ENCODE measurements at places on chromosomes 5 and 9.

GRCh38 chr5:160800375-160801275 is 51.4 kb downstream of the ATP10B start:
- ATAC-seq, result no peak

DNA sequence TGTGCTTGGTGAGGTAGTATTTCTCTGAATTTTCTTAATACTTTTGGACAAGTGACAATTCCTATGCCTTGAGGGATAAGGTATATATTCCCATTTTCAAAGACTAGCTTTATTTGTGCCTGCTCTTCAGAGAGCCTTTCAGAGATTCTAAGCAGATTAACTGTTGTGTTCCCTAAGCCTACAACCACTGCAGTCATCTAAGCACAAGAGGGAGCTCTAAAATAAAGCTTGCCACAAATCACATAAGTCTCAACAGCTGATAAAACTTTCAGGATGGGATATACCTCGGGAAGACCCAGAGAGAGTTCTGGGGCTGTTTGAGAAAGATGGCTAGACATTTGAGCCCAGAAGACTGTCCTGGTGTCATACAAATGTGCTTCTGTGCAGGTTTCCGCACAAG is 157.3 kb downstream of the CYLC2 start:
- no peak for ATAC-seq

- ATAC-seq, result peak; percentile 41
These were observed 103.8 kb upstream of the WWC1 start for GRCh38 chr5:168187614-168188013.

GRCh38 chr5:64566310-64566916 is 60.6 kb downstream of the RGS7BP start:
- no peak for ATAC-seq

DNA sequence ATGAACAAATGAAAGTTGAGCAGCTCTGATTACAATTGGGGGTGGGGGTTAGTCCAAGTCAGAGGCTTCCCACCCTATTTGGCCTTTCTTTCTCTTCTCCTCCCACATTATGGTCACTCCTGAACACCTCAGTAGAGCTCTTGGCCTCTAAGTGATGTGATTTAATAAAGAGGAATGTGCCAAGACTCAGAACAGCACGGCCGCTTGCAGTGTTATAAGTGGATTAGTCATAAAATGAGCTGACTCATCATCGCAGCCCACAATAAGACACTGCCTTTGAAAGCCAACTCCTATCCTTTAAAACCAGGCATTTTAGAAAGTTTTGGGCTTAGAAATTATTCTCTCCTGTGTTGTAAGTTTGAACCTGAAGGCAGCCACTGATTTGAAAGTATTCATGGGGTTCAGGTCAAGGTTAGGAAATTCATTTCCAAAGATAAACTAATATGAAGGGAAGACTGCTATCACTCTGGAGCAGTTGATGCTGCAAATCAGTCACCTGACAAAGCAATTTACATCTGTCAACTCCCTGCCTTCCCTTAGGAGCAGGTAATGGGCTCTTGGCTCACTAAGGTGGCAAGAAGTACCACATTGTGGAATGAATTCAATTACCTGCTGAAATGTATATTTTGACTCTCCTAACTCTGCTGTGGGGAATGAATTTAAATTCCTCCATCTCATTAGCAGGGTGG is 283.6 kb upstream of the NMUR2 start:
- peak; percentile 95 for ATAC-seq

All from SK-N-SH treated with all-trans-retinoic acid at 6 μM for 48 hours (cell line).